ENCODE measurements at places on chromosomes 2 and 18.

GRCh38 chr18:50559752-50560680 lies at the start of gene MAPK4:
Gene MAPK4 (plus strand): TSS chr18:50560087. CDS start chr18:50663959, 103,872 bp downstream.
- peak; percentile 32 for DNase-seq

DNA sequence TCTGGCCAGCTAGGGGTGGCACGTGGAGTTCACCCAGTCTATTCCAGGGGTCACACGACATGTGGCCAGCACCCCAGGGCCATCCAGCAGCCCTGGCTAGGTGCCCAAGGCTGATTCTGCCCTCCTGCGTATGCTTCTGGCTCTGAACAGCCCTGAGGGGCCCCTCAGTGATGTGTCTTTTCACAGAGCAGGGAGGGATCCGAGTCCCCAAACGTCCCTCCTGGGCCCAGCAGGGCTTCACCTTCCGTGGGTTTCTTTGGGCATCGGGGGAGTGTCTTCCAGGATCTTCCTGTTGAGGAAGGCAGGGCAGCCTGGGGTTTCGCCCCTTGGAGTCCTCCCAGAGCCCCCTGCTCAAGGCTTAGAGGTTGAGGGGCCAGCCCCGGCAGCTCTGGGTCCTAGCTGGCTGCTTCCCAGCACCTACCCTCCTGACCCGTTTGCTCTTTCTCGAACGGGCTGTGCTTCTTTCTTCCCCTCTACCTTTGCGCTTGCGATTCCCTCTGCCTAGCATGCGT lies 165.9 kb downstream of the DYSF start:
- DNase-seq: no peak

DNA sequence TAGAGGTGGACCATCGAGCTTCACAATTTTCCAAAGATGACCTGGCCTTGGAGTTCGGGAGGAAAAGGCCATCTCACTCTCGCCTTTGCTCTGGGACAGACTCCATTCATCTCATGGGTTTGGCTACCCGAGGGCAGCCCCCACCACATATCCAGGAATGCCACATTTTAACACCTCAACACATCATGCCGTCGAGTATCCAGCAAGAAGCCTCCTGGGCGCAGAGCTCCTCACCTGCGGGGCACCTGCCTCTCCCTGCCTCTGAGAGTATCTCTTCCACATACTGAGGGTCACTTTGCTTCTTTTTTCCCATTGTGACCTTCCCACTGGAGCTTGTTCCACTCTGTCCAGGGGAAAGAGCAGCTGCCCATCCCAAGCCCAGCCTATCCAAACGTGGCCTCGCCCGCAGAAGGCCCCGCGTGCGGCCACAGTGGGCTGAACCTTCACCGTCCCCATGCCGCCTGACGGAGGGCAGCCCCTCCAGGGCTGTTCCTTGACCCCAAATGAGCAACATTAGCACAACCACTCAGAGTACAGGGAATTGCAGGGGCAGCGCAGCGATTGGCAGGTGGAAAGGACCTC lies 5.5 kb upstream of the LIMS2 start:
- DNase-seq: no peak

- DNase-seq: no peak
Measured at GRCh38 chr2:201415149-201415548, 36.1 kb downstream of the TRAK2 start.

DNA sequence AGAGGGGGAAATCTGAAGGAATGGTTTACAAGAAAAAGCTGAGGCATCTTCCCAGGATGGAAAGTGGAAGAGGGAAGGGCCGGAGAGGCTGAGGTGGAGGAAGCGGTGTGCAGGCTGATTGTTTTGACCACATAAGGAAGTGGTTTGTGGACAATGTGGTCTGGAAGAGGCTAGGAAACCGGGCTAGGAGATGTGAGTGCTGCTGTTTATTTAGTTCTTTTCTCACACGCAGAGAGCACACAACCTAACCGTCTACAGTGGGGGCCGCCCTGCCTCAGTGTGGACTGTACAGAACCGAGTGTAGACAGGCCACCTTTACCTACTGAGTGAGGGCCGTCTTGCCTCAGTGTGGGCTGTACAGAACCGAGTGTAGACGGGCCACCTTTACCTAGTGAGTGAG lies 251.7 kb upstream of the PXDN start:
- no peak for DNase-seq

Measured in NCI-H2227 treated with DMSO at 0.1 percent for 48 hours (cell line).